ENCODE measurements at places on chromosomes 1 and 21.

DNA sequence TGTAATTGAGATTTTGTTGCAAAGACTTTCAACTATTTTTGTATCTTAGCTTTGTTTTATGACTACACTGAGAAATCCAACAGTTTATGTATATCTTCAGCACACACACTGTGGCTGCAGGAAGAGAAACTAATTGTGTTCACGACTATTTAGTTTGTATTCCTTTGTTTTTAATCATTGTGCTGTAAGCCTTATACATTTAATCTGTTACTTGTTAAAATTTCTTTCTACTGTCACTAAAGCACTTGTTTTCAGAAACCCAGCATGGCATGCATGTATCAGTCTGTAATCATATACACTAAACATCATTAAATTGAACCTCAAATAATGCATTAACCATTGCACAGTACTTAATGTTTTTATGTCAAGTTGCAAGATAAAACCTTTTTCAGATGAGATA, 656 bp downstream of the ANGPTL1 start:
- no peak for DNase-seq

GRCh38 chr21:44907966-44908895, 12.5 kb downstream of the ITGB2 start:
- DNase-seq, result no peak

- no peak for DNase-seq
Observed at GRCh38 chr1:70091811-70092210, 113.6 kb downstream of the LRRC40 start.

DNA sequence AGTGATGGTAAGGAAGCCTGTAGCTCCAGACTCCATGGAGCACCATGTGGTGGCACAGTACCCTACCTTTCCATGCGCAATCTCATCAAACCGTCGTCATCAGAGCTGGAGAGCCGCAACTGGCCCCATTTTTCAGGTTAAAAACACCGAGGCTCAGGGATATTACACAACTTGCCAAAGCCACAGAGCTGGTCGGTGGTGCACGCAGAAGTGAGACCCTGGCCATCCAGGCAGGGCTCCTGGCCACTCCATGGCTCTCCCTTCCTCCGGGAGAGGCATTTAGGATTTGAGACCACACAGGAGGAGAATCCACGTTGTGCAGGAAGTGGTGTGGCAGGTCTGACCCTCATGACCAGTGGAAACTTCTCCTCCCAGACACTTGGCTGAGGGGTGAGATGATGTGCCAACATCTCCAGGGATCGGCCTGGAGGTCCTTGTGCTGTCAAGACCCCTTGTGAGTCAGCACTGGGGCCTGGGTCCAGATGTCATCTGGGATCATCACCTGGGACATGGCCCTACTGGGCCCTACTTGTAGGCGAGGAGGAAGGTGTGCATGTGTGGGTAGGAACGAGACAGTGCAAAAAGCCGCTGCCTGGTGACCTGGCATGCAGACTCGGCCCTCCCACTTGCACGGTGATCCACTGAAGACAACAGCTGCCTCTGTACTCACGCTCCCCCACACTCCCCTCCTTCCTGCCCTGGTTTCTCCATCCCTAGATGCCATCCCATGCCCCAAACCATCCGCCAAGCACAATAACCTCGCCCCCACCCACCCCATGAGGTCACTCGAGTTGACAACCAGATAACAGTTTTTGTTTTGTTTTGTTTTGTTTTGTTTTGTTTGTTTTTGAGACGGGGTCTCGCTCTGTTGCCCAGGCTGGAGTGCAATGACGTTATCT, 10.4 kb downstream of the TFF3 start:
- DNase-seq, result no peak

DNA sequence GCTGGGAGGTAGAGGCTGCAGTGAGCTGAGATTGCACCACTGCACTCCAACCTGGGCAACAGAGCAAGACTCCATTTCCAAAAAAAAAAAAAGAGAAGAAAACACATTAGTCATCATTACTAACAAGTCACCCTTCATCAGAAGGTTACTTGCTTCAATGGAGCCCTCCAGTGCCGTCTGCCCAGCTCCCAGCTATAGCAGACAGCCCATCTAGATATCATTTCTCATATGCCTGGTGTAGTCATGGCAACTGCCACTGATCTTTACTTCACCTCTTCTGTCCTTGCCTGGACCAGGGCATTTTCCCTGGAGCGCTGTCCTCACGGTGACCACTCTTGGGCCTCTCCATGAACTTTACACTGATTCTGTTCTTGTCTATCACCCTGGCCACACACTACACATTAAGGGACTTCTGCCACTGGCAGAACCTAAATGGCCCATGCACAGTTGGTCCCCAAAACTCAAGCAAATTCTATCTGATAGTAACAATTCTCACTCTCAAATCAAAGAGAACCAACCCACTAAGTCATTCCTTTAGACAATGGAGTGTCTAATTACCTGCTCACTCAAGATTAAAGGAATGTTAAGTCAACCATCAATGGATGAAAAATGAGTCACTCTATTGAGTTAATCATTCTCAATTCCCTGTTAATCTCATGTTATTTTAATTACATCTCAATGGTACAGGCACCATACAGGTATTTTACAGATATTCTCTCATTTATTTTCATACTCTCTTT, 12.9 kb downstream of the GPA33 start:
- DNase-seq, result no peak

- DNase-seq, result no peak
Observed at GRCh38 chr1:201706109-201706508, 122.8 kb upstream of the IPO9 start.

GRCh38 chr1:81802457-81802706, 1.6 kb downstream of the ADGRL2 start:
- DNase-seq, result no peak

DNA sequence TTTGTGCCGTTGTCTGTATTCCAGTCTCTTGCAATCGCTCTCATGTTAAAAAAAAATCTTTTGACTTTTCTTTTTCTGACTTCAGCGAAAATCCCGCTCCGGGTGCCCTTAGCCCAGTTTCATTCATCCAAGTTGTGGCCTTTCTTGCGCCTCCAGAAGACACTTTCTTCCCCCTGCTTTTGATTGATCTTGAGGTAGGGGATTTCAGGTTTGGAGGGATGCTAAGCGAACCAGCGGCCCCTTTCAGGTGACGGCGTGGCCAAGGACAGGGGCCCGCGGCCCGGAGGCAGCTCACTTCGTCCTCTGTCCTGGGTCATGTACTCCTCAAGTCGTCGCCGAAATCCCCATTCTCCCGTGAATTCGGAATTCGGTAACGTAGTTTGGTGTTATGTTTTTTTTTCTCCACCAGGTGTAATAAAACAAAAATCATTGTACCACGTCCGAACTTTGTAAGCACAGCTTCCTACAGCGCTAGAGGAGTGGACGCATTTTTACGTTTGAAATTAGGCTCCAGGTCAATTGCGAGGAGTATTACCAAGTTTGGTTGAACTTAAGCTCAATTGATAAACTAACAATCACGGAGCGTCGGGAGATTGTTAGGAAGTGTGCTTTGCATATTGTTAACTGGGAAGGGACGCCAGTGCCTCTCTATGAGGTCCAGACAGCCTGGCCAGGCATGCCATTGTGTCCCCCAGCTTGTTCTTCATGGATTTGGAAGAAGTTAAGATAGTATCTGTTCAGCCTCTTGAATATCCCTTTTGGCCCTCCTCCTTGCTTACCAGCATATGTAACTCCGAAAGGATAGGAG, 1.1 kb downstream of the MRPS6 start:
- DNase-seq, result peak; percentile 32

GRCh38 chr1:32494196-32494595, 29.3 kb downstream of the ZBTB8B start:
- DNase-seq, result no peak

DNA sequence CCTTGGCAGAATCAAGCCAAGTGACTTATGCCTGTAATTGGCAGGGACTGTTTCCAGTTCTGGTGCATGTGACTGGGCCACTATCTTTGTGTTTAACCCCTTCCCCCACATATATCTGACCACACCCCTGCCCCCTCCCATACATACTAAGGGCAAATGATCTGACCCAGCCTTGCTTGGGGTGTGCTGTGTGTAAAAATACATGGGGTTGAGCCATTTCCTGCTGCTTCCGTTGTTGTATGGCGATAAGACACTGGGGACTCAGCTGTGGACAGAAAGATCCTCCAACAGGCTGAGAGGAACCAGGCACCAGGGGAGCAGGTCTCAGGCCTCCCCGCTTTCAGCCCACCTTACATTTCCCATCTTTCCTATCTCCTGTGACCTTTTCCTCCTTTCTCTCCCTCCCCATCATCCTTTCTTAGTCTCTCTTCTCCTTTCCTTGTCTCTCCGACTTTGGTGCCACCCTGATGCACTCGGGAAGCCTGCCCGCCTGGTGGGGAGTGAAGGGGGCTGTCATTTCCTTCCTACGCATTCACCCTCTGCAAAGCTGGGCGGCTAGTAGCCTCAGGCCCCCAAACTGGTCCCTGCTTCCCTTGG, 39.7 kb downstream of the TMCC2 start:
- DNase-seq, result peak; percentile 29

DNA sequence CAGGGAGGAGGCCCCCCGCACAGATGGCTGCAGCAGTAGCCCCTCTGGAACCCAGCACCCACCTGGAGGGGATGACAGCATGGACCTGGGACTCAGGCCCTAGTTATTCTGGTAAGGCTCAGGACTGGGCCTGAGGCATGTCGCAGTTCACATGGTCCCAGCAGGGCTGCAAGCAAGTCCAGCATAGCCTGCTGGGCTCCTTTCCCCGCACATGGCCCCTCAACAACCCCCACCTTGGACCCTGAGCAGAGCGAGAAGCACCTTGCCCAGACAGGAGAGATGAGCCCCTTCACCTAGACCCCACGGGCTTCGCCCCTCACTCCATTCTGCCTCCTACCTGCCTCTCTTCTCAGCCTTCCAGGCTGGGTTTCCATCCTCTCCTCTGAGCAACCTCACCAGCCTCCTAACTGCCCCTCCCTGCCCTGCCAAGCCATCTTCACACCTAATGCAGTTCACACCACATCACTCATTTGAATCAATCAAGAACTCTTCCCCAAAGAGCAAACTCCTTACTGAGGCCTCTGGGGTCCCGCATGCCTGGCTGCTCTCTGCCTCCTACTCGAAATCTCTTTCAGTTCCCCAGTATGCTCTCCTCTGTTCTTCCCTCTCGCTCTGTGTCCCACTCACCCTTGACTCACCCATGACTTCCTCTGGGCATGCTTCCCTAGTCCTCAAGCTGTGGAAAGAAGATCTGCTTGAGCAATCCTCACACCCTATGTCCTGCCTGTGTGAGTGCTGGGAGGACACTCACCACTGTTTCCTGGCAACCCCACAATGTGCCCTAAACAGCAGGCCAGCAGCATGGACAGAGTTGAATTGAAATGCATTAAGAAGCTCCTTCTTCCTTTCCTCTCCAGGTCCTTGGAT, 9.4 kb upstream of the THEMIS2 start:
- peak; percentile 68 for DNase-seq

DNA sequence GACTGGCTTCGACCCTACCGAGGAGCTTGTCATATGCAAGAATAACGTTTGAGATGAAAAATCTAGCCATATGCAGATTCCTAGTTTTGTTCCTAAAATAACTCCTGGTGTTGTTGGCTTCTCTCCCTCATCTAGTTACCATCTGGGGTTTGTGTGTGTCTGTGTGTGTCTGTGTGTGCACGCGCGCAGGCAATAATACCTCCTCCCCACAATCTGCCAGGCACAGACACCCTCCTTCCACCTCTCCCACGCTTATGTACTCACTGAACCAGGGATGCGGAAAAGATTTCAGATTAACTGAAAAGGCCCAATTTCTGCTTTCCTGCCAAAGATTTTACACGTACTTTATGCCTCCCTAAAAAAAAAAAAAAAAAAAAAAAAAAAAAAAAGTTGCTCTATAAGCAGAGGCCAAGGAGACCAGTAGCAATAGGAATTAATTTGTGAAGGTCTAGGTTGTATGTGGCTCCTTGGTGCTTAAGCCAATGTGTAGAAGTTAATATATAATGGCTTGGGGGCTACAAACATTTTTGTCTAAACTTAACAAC, 452.7 kb downstream of the NUF2 start:
- DNase-seq, result no peak

- no peak for DNase-seq
Observed at GRCh38 chr1:26858160-26858559, 4.8 kb upstream of the SFN start.

All from lung microvascular endothelial cell (primary cell).